ENCODE measurements at places on chromosomes 5 and 9. TPM values are rescaled to one million over a fixed set of nuclear protein-coding genes. Genes with fewer than 3 reads are reported as not detected.

The SPATA31C1 gene
- total RNA-seq = not detected

The PBX3 gene
- 25.0 TPM for total RNA-seq

The FBP1 gene
- total RNA-seq = 0.35 TPM

The WNK2 gene
- not detected for total RNA-seq

The RORB gene
- not detected for total RNA-seq

The PGM5 gene
- total RNA-seq = 2.2 TPM

The PALM2AKAP2 gene
- total RNA-seq = 26.6 TPM

The C5 gene
- 0.45 TPM for total RNA-seq
